ENCODE measurements at places on chromosomes 5 and 9.

GRCh38 chr9:12094046-12094445, 599.1 kb upstream of the TYRP1 start:
- H3K27me3 ChIP-seq = no peaks in the 10 kb centered on the region
- no peak for DNase-seq
- H3K4me3 ChIP-seq = no peak overlapping the region
- no peaks in the 10 kb centered on the region for H3K4me1 ChIP-seq
- no peaks in the 10 kb centered on the region for H3K36me3 ChIP-seq
- no peak overlapping the region for H3K27ac ChIP-seq

- H3K4me1 ChIP-seq = peaks cover 4% of the 10 kb centered on the region
Measured at GRCh38 chr5:59187857-59188256, 605.0 kb downstream of the RAB3C start.

- H3K27me3 ChIP-seq = no peaks in the 10 kb centered on the region
- peak; percentile 57 for DNase-seq
- H3K4me3 ChIP-seq = no peak overlapping the region
- no peaks in the 10 kb centered on the region for H3K36me3 ChIP-seq
Measured at GRCh38 chr5:132065351-132065937, 5.0 kb downstream of the IL3 start.

DNA sequence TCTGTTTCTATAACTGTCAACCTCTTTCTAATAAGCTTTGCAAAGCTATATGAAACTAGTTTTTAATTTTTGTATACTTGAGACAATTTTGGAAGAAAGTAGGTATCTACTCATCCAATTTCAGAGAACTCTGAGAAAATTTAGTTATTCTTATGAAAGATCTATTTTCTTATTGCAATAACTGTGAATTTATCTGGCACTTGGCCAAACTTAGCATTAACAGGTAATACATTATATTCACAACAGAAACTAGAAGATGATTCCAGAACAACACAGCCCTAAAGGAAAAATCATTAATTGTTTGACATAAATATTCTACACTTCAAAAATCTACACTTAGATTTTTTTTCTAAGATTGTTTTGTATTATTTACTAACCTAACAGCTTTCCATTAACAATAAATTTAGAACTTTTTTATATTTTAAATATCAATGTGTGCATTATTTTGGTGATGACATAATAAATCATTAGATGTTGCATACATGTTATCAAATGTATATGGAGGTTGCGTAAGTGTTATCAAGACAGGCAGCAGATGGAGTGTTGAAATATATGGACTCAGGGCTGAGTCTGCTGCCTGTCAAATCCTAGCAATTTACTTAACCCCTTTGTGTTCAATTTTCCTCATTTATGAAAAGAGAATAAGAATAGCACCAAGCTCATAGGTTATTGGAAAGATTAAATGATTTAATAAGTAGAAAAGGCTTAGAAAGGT, 141.8 kb downstream of the MUSK start:
- H3K27me3 ChIP-seq = no peaks in the 10 kb centered on the region
- no peaks in the 10 kb centered on the region for H3K4me1 ChIP-seq
- no peak overlapping the region for H3K4me3 ChIP-seq
- H3K36me3 ChIP-seq = no peaks in the 10 kb centered on the region

- DNase-seq = no peak
- no peak overlapping the region for H3K27ac ChIP-seq
- H3K4me1 ChIP-seq = peaks cover 14% of the 10 kb centered on the region
- H3K36me3 ChIP-seq = no peaks in the 10 kb centered on the region
Measured at GRCh38 chr5:6360323-6361072, 17.8 kb downstream of the MED10 start.

GRCh38 chr9:137978262-137978714, 100.7 kb downstream of the CACNA1B start:
- H3K4me3 ChIP-seq = no peak overlapping the region
- H3K4me1 ChIP-seq = no peaks in the 10 kb centered on the region
- DNase-seq = no peak
- no peaks in the 10 kb centered on the region for H3K36me3 ChIP-seq
- H3K27ac ChIP-seq = no peak overlapping the region
- H3K27me3 ChIP-seq = no peaks in the 10 kb centered on the region
